D341Med (cell line): ENCODE measurements at places on chromosomes 5 and 9.

- no peak for DNase-seq
Observed at GRCh38 chr9:81370096-81370495, 319.3 kb downstream of the TLE1 start.

- no peak for DNase-seq
Observed at GRCh38 chr9:72462340-72462739, 59.1 kb upstream of the TMC1 start.

GRCh38 chr9:76092572-76092971 lies 202.1 kb downstream of the PCSK5 start:
- no peak for DNase-seq

DNA sequence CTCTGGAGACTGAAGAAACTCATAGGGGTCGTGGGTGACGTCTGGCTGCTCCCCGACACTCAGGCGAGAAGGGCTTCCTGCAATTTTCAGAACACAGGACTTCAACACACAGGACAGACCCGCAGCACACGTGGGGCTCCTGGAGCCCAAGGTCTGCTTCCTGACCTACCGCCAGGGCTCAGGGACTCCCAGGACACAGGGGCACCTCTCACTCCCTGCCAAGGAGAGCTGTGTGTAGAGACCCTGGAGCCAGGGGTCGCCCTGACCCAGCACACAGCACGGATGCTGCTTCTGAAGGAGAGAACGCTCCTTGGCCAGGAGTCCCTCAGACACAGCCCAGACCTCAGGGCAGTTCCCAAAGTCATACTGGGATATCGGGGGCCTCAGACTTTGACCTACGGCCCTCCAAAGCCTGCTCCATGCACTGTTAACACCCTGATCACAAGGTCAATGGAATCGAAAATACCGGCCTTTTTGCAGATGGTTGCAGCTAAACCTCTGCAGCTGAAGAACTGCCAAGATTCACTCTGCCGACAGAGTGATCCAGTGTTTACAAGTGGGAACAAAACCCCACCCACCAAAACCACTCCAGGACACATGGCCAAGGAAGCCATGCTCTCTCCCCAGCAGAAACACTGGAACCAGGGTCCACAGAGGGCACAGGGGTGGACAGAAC lies 13.8 kb upstream of the ZDHHC11 start:
- DNase-seq: no peak

GRCh38 chr5:58898538-58898937 lies 315.7 kb downstream of the RAB3C start:
- DNase-seq: no peak

DNA sequence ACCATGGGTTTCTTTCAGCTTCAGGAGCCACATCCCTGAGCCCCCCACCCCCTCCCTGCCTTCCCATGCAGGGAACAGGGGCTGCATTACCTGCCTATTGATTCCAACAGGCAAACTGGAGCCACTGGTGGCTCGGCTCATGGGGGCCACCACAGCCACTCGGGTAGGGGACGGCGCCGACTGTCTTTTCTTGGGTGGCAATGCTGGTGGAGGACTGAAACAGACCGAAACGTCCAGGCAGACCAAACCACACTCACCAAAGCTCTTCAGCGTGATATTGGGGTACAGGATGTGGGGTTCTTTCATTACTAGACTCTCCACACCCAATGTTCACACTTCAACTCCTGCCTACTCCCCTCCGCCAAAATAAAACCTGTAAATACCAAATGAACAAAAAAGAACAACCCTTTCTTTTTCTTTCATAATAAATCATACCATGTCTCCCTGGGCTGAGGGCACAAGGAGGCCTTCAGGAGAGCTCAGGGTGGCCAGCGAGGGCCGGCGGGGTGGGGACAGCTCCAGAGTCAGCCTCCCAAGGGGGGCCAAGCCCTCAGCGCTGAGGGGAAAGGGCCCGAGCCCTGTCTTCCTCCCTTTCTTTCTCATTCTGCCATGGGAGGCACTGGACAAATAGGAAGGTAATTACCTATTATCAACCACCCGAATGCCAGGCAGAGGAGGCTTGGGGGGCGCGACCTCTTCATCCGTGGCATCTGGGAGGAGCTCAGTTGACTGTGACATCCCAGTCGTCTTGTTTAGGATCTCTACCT lies 83.3 kb downstream of the PRRT1B start:
- no peak for DNase-seq

GRCh38 chr9:15240927-15241326 lies 66.1 kb downstream of the TTC39B start:
- no peak for DNase-seq

DNA sequence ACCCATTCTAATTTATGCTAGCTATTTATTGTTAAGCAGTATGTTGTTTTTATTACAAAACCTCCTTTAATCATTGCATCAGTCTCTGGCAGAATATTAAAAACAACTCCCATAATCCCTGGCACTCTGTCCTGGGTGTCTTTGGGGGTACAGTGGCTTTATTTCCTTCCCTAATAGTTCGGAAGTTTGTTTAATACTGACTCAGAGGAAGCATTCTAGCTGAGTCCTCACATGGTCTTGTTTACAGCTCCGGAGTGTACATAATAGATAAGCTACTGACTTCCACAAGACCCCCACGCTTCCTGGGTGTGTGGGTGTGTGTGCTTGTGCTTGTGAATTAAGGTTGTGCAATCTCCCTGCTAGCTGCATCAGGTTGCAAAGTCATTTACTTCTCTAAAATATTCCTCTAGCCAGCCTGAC lies 149.8 kb upstream of the CDKN2B start:
- DNase-seq: no peak

- no peak for DNase-seq
Observed at GRCh38 chr9:37370968-37371563, 51.4 kb upstream of the GRHPR start.

DNA sequence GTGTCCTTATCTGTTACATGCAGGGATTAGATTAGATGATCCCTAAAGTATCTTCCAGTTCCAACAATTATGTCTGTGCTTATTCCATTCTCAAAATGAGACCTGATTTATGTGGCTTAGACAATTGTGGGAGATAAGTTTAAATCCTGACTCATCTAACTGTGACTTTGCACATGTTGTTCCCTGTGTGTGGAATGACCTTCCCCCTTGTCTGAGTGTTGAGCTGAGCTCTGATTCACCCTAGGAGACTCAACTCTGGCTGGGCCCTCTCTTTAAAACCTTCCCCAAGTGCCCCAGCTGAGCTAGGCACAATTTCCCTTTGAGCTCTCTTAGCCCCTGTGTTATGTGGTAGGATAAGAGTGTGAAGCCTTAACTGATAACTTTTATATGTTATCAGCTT lies 118.9 kb upstream of the ELL2 start:
- DNase-seq: no peak

DNA sequence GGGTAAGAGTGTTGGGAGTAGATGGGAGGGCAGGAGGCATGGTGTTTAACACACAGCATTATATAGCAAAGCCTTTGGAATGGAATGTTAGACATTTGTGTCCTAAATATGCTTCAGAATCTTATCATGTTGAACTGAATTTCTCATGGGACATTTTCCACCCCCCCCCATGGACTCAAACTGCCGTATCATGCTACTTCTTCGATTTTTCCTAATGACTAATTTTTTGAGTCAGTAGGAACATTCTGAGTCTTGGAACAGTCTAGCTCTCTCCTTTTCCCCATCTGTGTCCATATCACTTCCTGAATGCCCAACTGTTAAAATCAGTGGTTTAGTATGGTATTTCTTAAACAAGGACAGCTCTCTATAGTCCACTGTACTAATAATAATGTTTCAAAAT lies 380.6 kb downstream of the TLE4 start:
- DNase-seq: no peak

DNA sequence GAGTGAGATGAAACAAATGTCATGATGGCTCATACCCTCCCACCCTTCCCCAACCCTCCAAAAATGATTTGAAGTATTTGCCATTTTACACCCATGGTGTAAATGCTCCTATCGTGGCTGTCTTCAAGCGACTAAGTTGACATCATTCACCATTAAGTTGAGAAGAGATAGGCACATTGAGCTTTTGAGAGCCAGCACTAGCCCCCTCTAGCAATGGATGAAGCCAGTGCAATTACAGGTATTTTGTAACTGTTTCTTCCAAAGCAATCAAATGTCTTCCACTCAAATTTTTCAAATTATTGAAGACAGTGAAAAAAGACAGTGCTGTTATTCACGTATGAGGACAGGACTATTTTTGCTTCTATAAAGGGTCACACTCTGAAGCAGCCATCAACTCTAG lies 371.5 kb upstream of the KLF4 start:
- no peak for DNase-seq

DNA sequence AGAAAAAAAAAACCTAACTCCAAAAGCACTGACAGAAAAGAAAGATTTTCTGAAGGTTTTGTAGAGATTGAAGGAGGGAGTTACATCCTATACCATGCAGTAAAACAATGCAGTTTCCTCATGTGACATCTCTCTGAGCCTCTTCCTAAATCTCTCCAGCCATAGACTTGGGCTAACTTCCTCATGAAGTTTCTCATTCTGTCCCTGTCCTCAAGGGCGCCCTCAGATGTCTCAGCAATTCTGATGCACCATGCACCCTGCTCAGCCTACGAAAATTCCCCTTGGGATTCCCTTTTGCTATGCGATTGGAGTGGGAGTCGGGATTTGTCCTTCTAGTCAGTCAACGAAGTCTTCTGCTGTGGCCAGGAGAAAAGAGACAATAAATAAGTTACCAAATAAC lies 68.9 kb downstream of the FAT2 start:
- DNase-seq: no peak

GRCh38 chr5:82167372-82167935 lies 110.7 kb downstream of the RPS23 start:
- no peak for DNase-seq

- no peak for DNase-seq
Observed at GRCh38 chr9:134883040-134883782, 2.6 kb downstream of the FCN2 start.

- no peak for DNase-seq
Observed at GRCh38 chr5:60487476-60487875, 212.5 kb downstream of the DEPDC1B start.

GRCh38 chr5:62093976-62094375 lies 212.0 kb upstream of the KIF2A start:
- DNase-seq: peak; percentile 38

- DNase-seq: no peak
Observed at GRCh38 chr5:31413030-31413812, 118.7 kb downstream of the DROSHA start.

GRCh38 chr9:34612788-34613390 lies 992 bp upstream of the RPP25L start:
- peak; percentile 82 for DNase-seq

- no peak for DNase-seq
Observed at GRCh38 chr9:129469188-129469987, 151.5 kb downstream of the C9orf50 start.

DNA sequence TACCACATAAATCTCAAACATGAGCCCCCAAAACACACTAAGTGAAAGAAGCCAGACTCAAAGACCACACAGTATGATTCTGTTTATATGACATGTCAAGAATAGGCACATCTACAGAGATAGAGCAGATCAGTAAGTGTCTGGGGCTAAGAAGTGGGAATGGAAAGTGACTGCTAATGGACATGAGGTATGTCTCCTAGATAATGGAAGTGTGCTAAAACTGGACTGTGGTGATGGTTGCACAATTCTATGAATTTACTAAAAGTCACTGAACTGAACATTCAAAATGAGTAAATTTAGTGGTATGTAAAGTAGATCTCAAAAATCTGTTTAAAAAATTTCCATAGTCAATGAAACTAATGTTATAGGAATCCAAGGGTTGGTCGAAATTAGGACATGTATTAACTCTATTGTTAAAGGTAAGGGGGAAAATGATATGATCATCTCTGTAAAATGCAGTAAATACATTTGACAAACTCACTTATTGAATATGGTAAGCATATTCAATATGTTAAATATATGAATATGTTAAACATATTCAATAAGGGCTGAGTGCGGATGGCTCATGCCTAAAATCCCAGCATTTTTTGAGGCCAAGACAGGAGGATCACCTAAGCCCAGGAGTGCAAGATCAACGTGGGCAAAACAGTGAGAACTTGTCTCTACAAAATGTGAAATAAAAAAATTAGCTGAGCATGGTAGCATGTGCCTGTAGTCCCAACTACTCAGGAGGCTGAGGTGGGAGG lies 51.7 kb downstream of the NUP155 start:
- no peak for DNase-seq

DNA sequence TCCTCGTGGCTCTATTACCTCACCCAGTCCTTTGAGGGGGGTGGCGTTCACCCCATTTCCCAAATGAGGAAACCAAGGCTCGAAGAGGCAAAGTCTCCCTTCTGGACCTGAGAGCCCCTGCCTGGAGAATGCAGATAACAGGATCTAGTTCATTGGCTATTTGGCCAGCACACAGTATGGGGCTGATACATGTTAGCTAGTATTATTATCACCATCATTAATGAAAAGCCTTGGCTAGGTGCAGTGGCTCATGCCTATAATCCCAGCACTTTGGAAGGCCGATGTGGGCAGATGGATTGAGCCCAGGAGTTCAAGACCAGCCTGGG lies 4.3 kb downstream of the SH3GLB2 start:
- DNase-seq: no peak

DNA sequence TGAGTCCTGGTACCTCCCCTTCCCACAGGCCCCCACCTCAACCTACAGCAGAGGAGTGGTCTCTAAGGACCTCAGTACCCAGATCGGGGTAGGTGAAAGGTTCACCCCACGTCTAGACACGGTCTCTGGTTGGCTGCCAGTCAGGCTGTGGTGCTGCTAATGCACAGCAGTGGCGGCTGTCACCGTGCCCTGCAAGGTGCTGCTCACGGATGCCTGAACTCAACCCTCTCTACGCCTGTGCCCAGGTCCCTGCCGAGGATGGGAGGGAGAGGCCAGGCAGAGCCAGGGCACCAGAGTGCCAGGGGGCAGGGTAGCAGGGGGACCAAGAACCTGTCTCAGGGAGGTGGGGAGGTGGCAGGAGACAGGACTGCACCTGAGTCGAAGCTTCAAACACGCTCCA lies 14.3 kb downstream of the IER5L start:
- no peak for DNase-seq

DNA sequence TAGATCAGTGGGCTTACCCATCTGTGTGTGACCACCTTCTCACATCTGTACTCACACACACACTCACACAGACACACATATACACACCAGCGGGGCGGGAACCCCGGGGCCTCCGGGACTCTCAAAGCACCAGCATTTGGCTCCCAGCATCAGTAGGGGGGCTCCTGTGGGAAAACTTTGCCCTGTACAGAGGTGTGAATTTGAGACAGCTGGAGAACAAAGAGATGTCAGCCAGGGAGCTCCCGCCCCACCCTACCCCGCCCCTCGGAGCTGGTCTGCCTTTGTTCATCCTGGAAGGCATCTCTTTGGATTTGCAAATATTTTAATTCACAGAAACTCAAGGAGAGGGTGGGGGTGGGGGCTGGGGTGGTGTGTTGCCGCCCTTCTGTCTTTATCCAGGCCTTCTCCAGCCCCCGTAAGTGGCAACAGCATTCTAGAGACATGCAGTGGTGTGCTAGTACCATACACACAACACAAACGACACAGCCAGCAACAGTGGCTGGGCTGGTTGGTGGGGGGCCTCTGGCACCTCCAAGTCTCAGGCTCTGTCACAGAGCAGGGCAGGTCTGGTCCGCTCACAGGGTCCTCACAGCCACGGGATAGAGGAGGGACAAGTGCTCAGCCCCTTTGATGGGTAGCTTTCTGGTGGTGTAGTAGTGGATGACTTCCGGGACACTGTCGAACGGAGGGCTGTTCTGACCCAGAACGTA lies 15.5 kb upstream of the SLC25A51 start:
- DNase-seq: no peak
